ENCODE measurements at places on chromosomes 16 and 17. TPM values are rescaled to one million over a fixed set of nuclear protein-coding genes. Genes with fewer than 3 reads are reported as not detected.

Gene TBC1D3E
- total RNA-seq, result not detected

Gene WNT9B
- total RNA-seq, result not detected

Gene PGP
- total RNA-seq, result 18.4 TPM

Gene TM4SF5
- not detected for total RNA-seq

Gene MYADML2
- total RNA-seq, result not detected

Gene PSMD11
- total RNA-seq, result 152 TPM

Gene NXN
- total RNA-seq, result 123 TPM

Gene RGS11
- 0.19 TPM for total RNA-seq

Gene EVI2A
- not detected for total RNA-seq

Gene RPH3AL
- total RNA-seq, result 22.0 TPM

Gene VTN
- total RNA-seq, result 0.14 TPM

Gene IGF2BP1
- total RNA-seq, result 0.85 TPM

Gene RNF43
- total RNA-seq, result not detected

Gene DLX4
- total RNA-seq, result not detected

Gene CX3CL1
- 3.3 TPM for total RNA-seq

Gene GINS3
- 7.8 TPM for total RNA-seq

Gene DPEP3
- total RNA-seq, result not detected

Gene CD300LB
- total RNA-seq, result not detected

Gene SLFN13
- total RNA-seq, result 5.8 TPM

Gene ACSM3
- total RNA-seq, result 0.23 TPM

Gene EDC4
- total RNA-seq, result 85.1 TPM

Gene MAP1LC3B
- total RNA-seq, result 44.8 TPM

Gene LRRC37B
- 17.0 TPM for total RNA-seq

Measured in dermis blood vessel endothelial cell (primary cell).